ENCODE measurements at places on chromosomes 4 and X.

- no peak for DNase-seq
These were observed 40.6 kb upstream of the MXD4 start for GRCh38 chr4:2302387-2303119.

DNA sequence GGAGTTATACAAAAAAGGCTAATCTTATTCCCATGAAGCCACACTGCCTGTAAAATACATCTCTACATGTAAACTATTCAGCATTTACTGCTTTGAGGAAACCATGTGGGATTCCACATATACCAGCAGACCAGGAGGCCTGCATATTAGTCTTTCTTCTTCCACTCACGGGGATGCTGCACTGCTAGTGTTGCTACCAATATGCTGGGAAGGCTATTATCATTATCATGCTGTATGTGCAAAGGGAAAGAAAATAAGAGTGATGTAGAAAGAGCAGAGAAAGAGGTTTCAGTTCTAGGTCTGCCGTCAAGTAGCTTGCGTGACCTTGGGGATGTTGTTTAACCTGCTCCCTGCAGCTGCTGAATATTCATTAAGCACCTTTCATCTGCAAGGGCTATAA is 61.0 kb downstream of the MGST2 start:
- DNase-seq = no peak

- DNase-seq = no peak
These were observed 1021.2 kb downstream of the PCDH7 start for GRCh38 chr4:31741326-31741725.

- DNase-seq = no peak
These were observed 5.3 kb downstream of the EDA2R start for GRCh38 chrX:66633541-66633940.

DNA sequence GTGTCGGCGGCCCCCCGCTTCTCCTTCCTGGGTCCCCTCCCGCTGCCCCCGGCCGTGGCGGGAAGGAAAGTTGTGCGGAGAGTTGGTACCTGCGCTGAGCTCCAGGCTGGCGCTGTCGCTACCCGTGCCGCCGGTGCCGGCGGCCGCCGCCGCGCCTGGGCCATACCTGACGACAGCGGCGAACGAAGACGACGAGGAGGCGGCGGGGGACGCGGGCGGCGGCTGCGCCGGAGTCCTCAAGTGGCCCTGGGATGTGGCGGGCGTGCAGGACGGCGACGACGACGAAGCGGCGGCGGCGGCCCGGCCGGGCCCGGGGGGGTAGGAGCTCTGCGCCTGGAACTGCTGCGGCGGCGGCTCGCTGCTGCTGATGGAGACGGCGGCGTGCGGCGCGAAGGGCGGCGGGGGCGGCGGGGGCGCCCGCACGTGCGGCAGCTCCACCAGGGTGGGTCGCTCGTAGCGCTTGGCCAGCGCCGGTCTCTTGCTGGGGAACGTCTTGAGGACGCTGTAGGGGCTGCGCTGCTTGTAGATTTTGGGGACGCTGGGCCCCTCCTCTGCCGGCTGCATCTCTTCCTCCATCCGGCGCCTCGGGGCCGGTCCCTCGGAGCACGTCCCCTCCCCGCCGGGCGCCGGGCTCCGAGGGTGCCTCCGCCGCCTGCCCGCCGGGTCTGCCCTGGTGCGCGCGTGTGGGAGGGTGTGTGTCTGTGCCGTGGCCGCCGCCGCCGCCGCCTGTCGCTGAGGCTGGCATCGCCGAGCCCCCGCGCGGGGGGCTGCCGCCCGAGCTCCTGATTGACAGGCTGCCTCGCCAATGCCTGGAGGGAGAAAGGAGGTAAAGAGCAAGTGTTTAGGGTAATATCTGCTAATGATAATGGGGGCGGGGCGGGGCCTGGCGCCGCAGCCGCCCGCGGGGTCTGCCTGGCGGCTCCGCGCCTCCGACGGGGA is 618 bp downstream of the BEND4 start:
- DNase-seq = no peak

Measured in esophagus squamous epithelium (tissue), 5 donors.